ELF-1 (cell line): ENCODE measurements at places on chromosomes 5 and 9.

- DNase-seq, result no peak
Observed at GRCh38 chr5:55933377-55934114, 61.2 kb downstream of the IL6ST start.

GRCh38 chr5:115274584-115274983 lies 11.9 kb upstream of the PGGT1B start:
- no peak for DNase-seq

DNA sequence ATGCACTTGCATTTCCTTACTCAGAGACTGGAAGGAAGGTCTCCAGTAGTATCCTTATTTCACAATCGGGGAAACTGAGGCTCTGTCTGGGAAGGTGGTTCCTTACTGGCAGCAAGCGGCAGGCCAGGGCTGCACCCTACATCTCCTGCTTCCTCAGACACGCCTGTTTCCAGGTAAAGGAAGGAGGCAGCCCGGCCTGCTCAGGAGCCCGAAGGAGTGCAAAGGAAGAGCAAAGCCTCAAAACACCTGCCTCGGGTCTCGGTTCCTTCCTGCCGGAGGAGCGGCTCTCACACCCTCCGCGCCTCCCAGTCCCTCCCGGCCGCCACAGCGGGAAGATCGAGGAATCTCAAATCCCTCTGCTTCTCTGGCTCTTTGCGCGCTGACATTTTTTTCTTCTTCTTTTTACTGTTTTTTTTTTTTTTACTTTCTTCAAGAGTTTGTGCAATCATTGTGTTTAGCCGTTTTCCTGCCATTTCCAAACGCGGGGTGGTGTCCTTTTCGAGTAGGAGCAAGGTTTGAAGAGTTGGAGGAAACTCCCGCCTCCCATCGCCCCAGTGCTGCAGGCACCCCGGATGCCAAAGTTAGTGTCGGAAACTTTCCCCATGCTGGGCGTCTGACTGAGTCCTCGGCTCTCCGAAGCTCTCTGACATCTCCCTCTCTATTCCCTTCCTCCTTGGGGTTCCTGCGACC lies 1.0 kb downstream of the GGTA1 start:
- DNase-seq, result peak; percentile 29

DNA sequence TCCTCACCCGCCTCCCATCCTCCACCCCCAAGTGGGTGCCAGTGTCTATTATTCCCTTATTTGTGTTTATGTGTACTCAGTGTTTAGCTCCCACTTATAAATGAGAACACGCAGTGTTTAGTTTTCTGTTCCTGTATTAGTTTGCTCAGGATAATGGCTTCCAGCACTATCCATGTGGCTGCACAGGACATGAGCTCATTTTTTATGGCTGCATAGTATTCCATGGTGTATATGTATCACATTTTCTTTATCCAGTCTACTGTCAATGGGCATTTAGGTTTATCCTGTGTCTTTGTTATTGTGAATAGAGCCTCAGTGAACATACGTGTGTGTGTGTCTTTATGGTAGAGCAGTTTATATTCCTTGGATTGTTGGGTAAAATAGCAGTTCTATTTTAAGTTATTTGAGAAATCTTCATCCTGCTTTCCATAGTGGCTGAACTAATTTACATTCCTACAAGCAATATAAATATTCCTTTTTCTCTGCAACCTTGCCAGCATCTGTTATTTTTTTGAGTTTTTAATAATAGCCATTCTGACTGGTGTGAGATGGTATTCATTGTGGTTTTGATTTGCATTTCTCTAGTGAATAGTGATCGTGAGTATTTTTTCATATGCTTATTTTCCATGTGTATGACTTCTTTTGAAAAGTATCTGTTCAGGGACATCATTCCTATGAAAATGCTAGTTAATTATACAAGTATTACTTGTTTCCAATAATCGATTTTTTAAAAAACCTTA lies 164.0 kb upstream of the CCDC152 start:
- no peak for DNase-seq

GRCh38 chr9:126849591-126850225 lies 10.7 kb upstream of the ZBTB34 start:
- no peak for DNase-seq

DNA sequence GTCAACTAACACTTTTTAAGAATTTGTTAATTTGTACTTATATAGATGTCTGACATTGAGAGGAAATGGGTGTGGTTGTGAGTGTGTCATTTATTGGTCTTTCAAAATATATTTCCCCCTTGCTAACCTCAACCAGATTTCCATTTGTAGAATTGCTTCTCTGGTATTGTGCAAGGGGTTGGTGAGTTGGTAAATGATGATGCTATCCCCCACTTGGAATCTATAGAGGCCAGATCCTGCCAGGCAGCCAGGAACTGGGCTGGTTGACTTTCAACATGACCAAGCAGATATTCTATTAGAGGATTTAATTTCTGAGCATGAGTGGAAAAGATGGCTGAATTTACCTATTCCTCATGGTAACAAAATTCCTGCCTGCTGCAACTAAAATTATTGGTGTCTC lies 306.6 kb upstream of the KIF2A start:
- no peak for DNase-seq

DNA sequence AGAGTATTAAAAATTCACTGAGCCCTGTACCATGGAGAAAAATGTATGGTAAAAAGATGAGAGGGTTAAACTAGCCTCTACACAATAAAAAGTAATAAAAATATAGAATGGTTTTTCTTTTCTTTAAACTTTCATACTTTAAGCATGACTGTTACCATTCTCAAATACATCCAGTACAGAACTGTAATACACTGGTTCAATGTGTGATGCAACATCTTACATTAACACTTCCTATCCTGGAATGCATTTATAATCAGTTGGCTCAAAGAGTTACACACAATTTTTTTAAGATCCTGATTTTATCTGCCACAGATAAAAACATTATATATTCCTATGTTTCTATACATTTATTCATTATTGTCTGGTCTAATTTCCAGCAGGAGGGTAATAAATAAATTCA lies 4.7 kb downstream of the GNAQ start:
- no peak for DNase-seq

GRCh38 chr5:36152324-36153297 lies 700 bp downstream of the SKP2 start:
- DNase-seq, result peak; percentile 37

DNA sequence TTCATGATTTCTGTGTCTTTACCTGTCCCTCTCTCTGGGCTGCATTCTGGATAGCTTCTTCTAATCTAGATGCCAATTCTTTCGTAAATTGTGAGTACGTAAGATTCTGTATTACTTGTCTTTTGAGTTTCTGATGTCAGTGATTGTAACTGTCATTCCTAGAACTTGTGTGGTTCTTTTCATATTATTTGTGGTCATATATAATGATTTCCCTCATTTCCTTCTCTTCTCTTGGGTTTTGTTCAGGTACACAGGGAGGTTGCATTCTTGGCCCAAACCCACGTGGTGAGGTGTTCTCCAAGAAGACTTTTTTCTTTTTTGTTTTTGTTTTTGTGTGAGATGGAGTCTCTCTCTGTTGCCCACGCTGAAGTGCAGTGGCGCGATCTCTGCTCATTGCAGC lies 13.8 kb downstream of the UGCG start:
- no peak for DNase-seq

- no peak for DNase-seq
Observed at GRCh38 chr9:70135176-70135575, 91.5 kb downstream of the MAMDC2 start.

DNA sequence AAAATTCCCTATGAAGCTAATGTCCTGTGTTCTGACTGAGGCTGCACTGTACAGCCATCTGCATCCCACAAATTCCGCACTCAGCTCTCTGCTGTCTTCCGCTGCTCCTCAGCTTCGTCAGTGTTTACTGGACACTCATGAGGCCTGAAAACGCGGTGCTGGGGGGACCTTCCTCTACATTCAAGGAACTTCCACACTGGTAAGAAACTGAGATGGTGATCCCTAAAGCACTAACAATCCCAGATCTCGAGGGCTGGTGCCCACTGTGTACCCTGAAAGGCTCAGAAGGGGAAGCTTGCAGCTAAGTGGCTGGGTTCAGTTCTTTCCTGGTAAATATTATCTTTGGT lies 117.9 kb downstream of the NRG2 start:
- no peak for DNase-seq

GRCh38 chr9:91954841-91955471 lies 4.9 kb upstream of the ROR2 start:
- DNase-seq, result peak; percentile 72

- no peak for DNase-seq
Observed at GRCh38 chr9:35286381-35286780, 124.6 kb downstream of the UNC13B start.

DNA sequence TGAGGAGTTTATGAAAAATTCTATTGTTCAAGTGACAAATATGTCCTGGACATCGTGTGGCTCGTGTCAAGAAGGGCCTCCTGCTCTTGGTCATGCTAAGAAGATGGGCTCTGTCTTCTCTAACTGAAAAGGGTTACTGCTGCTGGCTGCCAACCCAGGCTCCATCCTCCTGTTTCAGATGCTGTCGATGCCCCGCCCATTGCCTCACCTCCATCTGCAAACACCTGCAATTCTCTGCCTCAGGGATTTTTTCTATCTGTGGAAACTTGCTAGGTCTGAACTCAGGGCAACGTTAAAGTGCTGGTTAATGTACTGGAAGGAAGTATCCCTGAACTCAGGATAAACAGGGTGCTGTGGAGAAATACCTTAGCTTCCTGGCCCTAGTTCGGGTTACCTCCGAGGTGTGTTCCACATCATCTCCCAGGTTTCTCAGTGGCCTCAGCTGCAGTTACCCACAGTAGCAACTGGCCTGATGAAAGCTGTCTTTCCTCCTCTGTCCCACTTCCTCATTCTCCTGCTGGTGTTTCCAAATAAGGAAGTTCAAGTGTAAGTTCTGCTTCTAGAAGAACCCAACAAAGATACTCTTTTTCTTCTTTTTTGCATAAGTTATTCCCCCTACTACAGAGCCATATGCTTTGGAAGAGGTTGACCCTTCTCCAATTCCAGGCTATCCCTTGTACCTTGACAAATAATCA lies 151.7 kb upstream of the SMIM23 start:
- DNase-seq, result no peak

DNA sequence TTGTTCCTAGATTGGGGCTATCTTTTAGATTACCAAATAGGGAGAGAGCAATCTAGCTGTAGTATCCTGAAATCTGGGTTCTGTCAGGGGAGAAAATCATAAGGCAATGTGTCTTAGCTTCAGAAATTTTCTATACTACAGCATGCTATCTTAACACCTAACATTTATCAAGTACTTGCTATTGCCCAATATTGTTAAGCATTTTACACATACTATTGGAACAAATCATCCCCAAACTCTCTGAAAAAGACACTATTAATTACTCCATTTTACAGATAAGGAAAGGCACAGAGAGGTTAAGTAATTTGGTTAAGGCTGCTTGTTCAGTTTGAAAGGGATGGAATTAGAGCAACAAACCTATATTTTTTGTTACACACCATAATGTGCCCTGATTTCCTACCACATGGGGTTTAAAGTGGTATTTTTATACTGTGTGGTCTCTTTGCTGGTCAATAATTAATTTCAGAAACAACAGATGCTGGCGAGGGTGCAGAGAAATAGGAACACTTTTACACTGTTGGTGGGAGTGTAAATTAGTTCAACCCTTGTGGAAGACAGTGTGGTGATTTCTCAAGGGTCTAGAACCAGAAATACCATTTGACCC lies 57.2 kb upstream of the RIC1 start:
- DNase-seq, result no peak

DNA sequence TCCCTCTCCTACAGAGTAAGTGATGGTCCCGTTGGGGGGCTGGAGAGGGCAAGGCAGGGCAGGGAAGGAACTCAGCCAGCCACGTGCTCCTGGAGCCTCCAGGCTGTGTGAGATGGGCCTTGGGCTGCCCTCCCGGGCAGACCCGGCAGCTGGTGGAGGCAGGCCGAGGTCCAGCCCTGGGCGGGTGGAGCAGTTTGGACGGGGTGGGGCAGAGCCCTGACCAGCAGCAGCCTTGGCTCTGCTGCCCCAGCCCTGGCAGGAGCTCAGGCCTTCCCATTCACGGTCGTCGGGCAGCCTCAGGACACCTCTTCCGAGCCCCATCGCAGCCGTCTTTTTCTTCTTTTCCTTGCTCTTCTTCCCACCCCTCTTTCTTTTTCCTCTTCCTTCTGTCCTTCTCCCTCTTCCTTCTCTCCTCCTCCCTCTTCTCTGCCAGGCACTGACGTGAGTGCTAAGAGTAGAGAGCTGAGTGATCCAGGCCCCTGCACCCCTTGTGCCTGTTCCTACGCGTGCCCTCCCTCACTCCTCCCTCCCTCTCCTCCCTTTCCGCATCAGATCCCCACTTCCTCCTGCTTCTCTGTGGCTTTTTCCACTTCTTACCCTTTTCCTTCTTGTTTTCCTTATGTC lies 42.8 kb downstream of the AMBP start:
- peak; percentile 0 for DNase-seq

DNA sequence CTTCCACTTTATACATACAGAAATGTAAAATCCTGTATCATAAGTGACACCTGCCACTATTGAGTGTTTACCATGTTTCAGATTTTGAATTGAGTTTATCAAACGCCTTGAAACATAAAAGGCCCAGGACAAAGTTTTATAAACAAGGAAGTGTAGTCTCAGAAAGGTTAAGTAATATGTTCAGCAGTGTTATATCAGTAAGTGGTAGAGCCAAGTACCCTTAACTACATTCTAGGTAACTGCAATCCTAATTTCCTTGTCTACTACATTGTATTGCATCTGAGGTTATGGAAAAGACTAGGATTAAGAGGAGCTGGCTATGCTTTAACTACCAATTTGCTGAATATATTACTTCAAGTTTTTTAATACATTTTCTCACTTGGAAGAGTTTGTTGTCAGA lies 641.6 kb downstream of the LRRC70 start:
- no peak for DNase-seq

DNA sequence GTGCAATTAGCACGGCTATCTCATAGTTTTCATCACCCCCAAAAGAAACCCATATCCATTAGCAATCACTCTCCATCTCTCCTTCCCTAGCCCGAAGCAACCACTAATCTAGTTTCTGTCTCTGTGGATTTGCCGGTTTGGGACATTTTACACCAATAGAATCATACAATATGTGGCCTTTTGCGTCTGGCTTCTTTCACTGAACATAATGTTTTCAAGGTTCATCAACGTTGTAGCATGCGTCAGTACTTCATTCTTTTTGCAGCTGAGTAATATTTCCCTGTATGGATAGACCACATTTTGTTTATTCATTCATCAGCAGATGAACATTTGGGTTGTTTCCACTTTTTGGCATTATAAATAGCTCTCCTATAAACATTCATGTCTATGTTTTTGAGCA lies 75.4 kb upstream of the TBC1D2 start:
- DNase-seq, result no peak

- peak; percentile 53 for DNase-seq
Observed at GRCh38 chr5:64165500-64166200, at the start of gene RNF180. TSS of gene RNF180 (plus strand) at chr5:64165843. CDS start at chr5:64200808, 34,965 bp downstream.
